MCF 10A (cell line): ENCODE measurements at places on chromosomes 13 and 19. TPM values are rescaled to one million over a fixed set of nuclear protein-coding genes. Genes with fewer than 3 reads are reported as not detected.

DNA sequence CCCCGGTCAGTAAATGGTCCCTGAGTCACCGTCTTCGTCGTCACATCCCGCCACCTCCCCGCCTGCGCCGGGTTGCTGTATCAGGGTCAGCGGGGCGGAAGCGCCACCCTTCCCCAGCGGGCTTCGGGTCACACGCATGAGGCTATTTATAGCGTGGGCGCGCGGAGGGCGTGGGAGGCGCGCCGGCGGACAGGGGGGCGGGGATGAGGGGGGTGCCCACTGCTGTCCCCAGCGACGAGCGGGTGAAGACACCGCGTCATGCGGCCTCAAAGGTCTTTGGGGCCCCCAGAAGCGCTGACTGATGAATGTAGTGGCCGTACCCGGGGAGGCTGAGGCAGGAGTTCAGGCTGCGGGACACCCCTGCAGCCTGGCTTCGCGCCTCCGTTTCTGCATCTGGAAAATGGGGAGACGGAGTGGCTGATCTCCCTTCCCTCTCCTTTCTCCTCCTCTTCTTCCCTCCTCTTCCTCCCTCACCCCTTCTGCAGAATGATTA, 7.9 kb downstream of the UNC13A start:
- no peaks in the 10 kb centered on the region for H3K36me3 ChIP-seq
- H3K27ac ChIP-seq = no peak overlapping the region
- peaks cover 50% of the 10 kb centered on the region for H3K27me3 ChIP-seq
- DNase-seq = no peak

DNA sequence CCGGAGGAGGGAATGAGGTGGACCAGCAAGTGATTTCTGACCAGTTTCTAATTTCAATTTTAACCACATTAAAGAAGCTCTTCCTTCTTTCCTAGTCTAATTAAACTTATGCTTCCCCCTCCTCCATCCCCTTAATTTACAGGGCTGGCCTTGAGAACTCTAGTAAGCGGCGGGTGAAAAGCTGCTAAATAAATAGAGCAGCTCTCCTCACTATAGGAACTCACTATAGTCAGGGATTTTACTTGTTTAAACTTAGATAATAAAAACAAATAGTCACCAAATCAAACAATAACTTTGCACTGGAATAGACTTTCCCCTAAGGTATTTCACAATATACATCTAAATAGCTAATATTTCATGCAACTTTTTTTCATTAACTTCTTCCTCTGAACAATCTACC, 1838.2 kb upstream of the PRR20A start:
- no peak overlapping the region for H3K4me3 ChIP-seq
- H3K4me1 ChIP-seq = no peaks in the 10 kb centered on the region
- H3K27me3 ChIP-seq = peaks cover 25% of the 10 kb centered on the region

GRCh38 chr13:43470610-43471009, 316.2 kb downstream of the ENOX1 start:
- H3K36me3 ChIP-seq = no peaks in the 10 kb centered on the region
- H3K27me3 ChIP-seq = no peaks in the 10 kb centered on the region
- no peaks in the 10 kb centered on the region for H3K4me1 ChIP-seq
- no peak overlapping the region for H3K4me3 ChIP-seq

Gene SGCG
- total RNA-seq = 0.20 TPM in 1 of 2 replicates, not detected in the other

GRCh38 chr19:11447347-11448262, 12.2 kb downstream of the PRKCSH start:
- H3K4me1 ChIP-seq = no peaks in the 10 kb centered on the region
- peaks cover 21% of the 10 kb centered on the region for H3K36me3 ChIP-seq
- DNase-seq = no peak
- H3K27ac ChIP-seq = no peak overlapping the region

DNA sequence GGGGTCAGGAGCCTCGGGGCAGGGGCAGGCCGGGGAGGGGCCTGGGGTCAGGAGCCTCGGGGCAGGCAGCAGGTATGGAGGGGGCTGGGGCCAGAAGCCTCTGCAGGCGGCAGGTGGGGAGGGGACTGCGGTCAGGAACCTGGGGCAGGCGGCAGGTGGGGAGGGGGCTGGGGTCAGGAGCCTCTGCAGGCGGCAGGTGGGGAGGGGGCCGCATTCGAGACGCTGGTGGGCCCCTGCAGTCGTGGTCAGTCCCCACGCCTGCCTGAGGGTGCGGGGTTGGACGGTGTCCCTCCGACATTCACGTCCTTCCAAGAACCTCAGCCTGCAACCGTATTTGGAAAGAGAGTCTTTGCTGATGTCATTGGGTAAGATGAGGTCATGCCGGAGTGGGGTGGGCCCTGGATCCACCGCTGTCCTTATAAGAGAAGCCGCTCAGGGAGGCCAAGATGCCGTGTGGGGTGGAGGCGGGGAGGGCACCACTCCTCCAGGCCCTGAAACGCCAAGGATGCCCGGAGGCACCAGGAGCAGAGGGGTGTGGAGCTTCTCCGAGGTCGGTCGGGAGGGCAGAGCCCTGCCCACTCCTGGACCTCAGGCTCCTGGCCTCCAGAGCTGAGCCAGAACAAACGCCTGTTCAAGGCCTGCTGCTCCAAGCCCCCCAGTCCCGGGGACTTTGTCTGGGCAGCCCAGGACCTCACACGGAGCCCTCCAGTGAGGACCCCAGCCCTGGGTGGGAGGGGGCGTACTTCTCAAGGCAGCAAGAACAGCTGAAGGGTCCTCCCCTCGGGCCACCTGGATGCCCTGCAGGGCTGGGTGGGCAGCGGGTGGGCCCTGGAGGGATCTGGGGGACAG, 30.1 kb downstream of the PIP5K1C start:
- no peak for DNase-seq
- no peak overlapping the region for H3K4me3 ChIP-seq
- no peaks in the 10 kb centered on the region for H3K27me3 ChIP-seq
- H3K36me3 ChIP-seq = no peaks in the 10 kb centered on the region

Gene SLC25A42
- total RNA-seq = 3.1 and 3.7 TPM in 2 replicates

GRCh38 chr13:34462843-34463242, 479.2 kb upstream of the NBEA start:
- H3K4me3 ChIP-seq = no peak overlapping the region
- H3K36me3 ChIP-seq = peaks cover 5% of the 10 kb centered on the region
- H3K27ac ChIP-seq = peak overlapping the region; percentile 76
- no peaks in the 10 kb centered on the region for H3K27me3 ChIP-seq

DNA sequence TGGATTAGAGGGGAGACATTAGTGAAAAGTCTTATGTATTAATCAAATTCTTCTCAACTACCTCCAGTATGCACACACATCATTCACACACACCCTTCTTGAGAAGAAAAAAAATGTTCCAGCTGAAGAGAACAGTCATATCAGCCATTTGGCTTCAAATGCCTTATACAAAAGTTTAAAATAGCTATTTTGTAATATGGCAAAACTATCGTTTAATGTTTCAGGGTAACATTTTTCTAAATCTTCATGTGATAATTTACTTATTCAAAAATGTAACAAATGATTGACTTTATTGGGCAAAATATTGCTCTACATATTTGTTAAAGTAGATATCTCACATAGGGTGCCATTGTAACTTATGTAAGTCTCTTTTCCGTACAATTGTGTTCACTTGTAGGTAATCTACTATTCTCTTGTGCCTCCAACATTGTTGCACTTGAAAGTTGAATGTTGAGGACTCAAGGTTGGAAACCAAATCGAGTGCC, 13.6 kb downstream of the ZIC2 start:
- DNase-seq = no peak
- no peak overlapping the region for H3K4me3 ChIP-seq
- H3K36me3 ChIP-seq = no peaks in the 10 kb centered on the region
- H3K4me1 ChIP-seq = peaks cover 13% of the 10 kb centered on the region
- H3K27me3 ChIP-seq = peaks cover 38% of the 10 kb centered on the region
- no peak overlapping the region for H3K27ac ChIP-seq

Gene KIR2DL4
- not detected in 2 replicates for total RNA-seq

Gene ZSCAN4
- not detected in 2 replicates for total RNA-seq

DNA sequence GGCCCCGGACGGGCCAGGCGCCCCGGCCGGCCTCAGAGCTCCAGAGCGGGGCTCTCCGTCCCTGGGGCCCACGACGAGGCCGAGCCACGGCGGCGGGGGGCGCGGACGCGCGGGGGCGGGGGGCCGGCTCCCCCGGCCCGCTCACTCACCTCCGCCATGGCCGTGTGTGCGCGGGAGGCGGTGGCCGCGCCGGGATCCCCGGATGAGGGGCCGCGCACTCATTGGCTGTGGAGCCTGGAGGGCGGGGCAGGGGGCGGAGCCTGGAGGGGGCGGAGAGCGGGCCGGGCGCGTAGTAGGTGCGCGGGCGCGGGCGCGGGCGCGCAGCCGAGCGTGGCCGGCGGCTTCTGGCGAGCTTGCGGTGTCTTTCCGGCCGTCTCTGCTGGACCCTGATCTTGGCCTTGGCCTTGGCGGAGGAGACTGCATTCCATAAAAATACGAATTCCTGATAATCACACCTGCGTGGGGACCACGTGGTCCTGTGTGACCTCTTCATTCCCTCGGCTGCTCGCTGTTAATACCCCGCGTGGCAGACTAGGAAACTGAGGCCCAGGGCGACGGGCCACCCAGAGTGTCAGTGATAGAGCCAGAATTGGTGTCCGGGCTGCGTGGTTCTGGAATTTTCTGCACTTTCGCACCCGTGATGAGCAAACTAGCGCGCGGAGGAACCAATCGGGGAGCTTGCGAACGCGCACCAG, at the start of gene MIER2:
MIER2 (minus strand) TSS at position 172 of the 695 bp plus-strand sequence; CDS start at position 158, 14 bp downstream.
- peaks cover 37% of the 10 kb centered on the region for H3K4me1 ChIP-seq
- peak within 1 kb of the TSS; percentile 57 for H3K27ac ChIP-seq
- H3K27me3 ChIP-seq = no peaks in the 10 kb centered on the region
- peak within 1 kb of the TSS; percentile 72 for H3K4me3 ChIP-seq
- DNase-seq = peak; percentile 79

GRCh38 chr19:41821003-41821735, 23.3 kb downstream of the LYPD4 start:
- DNase-seq = peak; percentile 66
- no peak overlapping the region for H3K27ac ChIP-seq
- no peaks in the 10 kb centered on the region for H3K36me3 ChIP-seq
- no peak overlapping the region for H3K4me3 ChIP-seq
- H3K4me1 ChIP-seq = no peaks in the 10 kb centered on the region
- H3K27me3 ChIP-seq = peaks cover 45% of the 10 kb centered on the region

- no peaks in the 10 kb centered on the region for H3K4me1 ChIP-seq
- H3K36me3 ChIP-seq = peaks cover 6% of the 10 kb centered on the region
- no peak overlapping the region for H3K4me3 ChIP-seq
- no peak for DNase-seq
- no peak overlapping the region for H3K27ac ChIP-seq
Observed at GRCh38 chr13:77555246-77555645, 19.7 kb downstream of the SCEL start.

GRCh38 chr13:98389319-98389718, 187.6 kb downstream of the STK24 start:
- no peak overlapping the region for H3K27ac ChIP-seq
- no peaks in the 10 kb centered on the region for H3K27me3 ChIP-seq
- H3K4me3 ChIP-seq = no peak overlapping the region
- H3K4me1 ChIP-seq = no peaks in the 10 kb centered on the region
- peaks cover 7% of the 10 kb centered on the region for H3K36me3 ChIP-seq

- no peak overlapping the region for H3K27ac ChIP-seq
- H3K4me3 ChIP-seq = no peak overlapping the region
- H3K36me3 ChIP-seq = no peaks in the 10 kb centered on the region
- DNase-seq = no peak
- no peaks in the 10 kb centered on the region for H3K4me1 ChIP-seq
- peaks cover 10% of the 10 kb centered on the region for H3K27me3 ChIP-seq
Observed at GRCh38 chr13:53052675-53053074, 24.1 kb downstream of the OLFM4 start.

DNA sequence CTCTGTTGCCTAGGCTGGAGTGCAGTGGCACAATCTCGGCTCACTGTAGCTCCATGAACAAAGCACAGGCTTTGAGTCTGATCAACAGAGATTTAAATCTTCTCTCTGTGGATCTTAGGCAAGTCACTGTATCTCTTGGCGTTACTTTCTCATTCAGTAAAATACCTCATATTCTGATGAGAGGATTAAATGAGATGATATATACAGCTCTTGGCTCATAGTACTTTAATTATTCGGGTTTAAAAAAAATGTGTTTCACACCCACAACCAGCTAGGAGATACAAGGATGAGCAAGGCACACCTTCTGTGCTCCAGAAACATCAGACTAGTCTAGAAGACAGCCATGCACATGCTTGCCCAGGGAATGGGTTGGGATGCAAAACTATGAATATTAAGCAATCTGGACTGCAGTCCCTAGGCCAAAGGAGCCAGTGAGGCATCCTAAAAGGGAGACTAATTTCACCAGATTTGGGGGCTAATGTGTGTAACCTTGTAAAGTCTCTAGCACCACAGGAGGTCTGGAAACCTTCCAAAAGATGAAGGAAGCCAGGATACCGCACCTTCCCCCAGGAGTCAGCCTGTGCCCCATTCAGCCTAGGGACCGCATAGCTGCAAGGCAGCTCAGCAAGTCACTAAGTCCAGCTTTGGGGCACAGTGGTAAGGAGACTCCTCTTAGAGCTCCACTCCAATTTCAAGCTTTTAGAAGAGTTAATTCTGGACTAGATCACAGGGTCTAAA, 2.5 kb downstream of the VPS36 start:
- DNase-seq = peak; percentile 39
- H3K27me3 ChIP-seq = no peaks in the 10 kb centered on the region
- peaks cover 12% of the 10 kb centered on the region for H3K4me1 ChIP-seq
- H3K36me3 ChIP-seq = peaks cover 33% of the 10 kb centered on the region

- no peak overlapping the region for H3K4me3 ChIP-seq
- no peak for DNase-seq
- H3K27me3 ChIP-seq = peaks cover 4% of the 10 kb centered on the region
- no peaks in the 10 kb centered on the region for H3K36me3 ChIP-seq
- no peak overlapping the region for H3K27ac ChIP-seq
- H3K4me1 ChIP-seq = peaks cover 10% of the 10 kb centered on the region
Observed at GRCh38 chr13:48110132-48110868, 15.4 kb upstream of the MED4 start.

DNA sequence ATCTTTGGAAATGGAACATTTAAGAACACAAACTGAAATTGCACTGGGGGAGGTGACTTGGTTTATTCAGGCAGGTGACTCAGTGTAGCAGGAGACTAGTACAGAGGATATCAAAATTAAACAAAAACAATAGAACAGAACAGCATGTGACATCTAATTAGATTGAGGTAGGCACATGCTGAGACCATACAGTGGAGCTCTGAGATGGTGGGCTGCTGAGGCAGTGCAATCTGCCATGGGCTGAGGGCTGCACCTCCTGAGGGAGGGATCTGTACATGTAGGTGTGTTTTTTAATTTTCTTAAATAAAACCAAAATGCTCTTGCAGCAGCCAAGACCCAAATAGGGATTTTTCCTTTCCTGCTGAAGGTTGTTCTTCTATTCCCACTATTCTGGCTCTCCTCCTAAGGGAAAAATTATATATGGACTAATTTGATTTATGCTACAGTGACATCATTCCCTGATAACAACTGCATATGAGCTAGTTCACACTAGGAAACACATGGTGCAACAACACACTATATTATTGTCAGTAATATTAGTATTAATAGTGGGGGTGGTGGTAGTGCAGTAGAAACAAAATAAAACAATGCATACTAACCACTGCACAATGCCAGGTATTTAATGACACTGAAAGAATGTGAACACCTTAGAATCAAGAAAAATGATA, 48.0 kb downstream of the LNX2 start:
- H3K36me3 ChIP-seq = peaks cover 6% of the 10 kb centered on the region
- H3K4me3 ChIP-seq = no peak overlapping the region
- DNase-seq = no peak
- H3K27ac ChIP-seq = no peak overlapping the region
- H3K4me1 ChIP-seq = peaks cover 12% of the 10 kb centered on the region

GRCh38 chr19:31969016-31969415, 376.4 kb upstream of the ZNF507 start:
- H3K4me3 ChIP-seq = no peak overlapping the region
- no peak overlapping the region for H3K27ac ChIP-seq
- H3K36me3 ChIP-seq = no peaks in the 10 kb centered on the region
- no peak for DNase-seq
